ENCODE measurements at places on chromosomes 16 and 17.
A peak's percentile ranks its signal among the peaks of the same experiment; 100 is the strongest.

GRCh38 chr17:41107941-41108450 lies 2.8 kb downstream of the KRTAP4-9 start:
- no peak for DNase-seq

GRCh38 chr16:30764086-30764485 lies 2.0 kb downstream of the RNF40 start:
- no peak for DNase-seq

- peak; percentile 60 for DNase-seq
Observed at GRCh38 chr17:42188749-42189650, 3.7 kb upstream of the HCRT start.

DNA sequence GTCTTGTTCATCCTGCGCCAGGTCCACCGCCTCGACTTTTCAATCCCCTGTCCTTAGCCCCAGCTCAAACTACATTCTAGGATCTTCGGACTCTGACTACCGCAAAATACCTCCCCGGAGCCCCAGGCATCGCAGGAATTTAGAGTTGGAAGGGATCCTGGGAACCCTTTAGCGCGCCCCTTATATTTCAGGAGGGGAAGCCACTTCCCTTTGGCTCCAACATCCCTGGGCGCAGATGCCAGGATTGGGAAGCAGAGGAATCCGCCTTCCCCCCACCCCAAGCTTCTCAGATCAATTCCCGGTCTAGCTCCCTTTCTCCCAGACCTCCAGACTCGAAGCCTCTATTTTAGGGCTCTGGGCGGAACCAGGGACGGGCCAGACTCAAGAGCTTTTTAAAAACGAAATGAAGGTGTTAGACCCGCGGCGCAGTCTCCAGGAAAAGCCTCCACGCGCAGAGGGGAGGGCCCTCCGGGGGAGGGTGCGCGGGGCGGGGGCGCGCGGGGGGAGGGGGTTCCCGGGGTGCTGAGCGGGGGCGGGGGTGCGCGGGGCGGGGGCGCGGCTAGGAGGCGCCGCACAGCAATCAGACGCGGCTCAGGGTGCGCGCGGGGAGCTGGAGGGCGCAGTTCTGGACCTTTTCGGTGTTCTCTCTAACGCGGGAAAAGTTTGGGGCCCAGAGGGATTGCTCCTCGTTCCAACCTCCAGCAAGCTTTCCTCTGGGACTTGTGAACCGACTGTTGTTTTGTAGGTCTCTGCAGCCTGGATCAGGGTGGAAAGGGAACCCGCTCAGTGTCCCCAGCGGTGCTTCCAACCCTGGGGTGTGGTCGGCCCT lies 1.6 kb downstream of the AHSP start:
- no peak for DNase-seq

GRCh38 chr17:3957735-3958599 lies 6.3 kb downstream of the ATP2A3 start:
- DNase-seq: no peak

DNA sequence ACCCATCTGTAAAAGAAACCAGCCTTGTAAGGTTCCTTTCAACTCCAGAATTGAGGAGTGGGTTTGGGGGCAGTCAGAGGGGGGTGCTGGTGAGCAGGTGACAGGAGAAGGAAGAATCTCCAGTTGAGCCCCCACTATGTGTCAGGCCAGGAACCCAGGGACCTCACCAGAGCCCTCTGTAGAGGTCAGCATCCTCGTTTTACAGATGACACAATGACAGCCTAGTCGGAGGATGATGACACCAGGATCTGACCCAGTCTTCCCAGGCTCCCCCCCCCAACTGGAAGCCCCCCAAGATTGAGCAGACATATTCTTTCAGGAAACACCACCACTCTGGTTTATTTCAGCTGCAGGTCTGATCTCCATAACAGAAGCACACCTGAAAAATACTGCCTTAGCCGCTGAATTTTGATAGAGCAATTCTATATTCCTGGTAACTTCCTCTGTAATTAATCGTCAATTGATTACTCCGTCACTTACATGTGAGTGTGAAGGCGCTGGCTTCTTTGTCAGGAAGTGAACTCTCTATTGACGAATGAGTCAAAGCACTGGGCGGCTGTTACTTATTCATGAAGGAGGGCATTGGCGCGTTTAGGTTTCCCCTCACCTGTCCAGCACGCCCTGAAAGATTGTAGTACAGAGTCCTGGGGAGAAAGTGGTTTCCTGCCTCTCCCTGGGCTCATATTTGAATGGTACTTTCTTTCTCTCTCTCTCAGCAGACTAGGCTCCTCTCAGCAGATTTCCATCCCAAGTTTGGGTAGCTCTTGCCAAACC lies 21.2 kb downstream of the SOCS3 start:
- no peak for DNase-seq

- DNase-seq: no peak
Observed at GRCh38 chr17:5516060-5516792, 29.9 kb downstream of the MIS12 start.

GRCh38 chr16:88068476-88069396 lies 117.5 kb downstream of the BANP start:
- no peak for DNase-seq

DNA sequence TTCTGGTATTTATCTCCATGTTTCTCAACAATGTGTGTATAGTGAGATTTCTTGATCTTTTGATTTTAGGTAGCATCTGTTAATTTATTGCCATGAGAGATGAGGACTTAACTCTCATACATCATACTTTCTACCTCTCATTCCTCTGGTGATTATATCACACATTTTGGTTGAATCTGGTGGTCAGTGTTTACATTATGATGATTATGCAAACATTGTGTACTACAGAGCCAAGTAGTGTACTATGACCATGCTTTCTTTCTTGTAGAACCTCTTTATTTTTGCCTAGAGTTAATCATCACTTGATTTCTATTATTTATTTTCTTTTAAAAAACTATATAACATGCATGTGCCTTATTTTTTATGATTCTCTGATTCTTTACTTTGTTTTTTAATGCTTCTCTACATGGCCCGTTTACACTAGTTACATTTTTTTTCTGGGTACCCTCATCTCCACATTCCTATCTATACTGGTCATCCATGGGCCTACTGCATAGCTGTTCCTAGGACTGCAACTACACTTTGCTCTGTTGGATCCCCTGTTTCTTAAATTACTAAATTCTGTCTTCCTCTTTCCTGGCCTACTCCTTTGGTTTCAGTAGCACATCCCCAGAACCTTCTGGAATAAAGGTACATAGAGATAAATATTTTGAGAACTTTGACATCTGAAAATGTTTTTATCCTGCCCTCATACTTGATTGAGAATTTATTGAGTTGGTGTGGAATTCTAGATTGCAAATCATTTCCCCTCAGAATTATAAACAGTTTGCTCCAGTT lies 63.0 kb upstream of the LRRC37A3 start:
- DNase-seq: no peak

DNA sequence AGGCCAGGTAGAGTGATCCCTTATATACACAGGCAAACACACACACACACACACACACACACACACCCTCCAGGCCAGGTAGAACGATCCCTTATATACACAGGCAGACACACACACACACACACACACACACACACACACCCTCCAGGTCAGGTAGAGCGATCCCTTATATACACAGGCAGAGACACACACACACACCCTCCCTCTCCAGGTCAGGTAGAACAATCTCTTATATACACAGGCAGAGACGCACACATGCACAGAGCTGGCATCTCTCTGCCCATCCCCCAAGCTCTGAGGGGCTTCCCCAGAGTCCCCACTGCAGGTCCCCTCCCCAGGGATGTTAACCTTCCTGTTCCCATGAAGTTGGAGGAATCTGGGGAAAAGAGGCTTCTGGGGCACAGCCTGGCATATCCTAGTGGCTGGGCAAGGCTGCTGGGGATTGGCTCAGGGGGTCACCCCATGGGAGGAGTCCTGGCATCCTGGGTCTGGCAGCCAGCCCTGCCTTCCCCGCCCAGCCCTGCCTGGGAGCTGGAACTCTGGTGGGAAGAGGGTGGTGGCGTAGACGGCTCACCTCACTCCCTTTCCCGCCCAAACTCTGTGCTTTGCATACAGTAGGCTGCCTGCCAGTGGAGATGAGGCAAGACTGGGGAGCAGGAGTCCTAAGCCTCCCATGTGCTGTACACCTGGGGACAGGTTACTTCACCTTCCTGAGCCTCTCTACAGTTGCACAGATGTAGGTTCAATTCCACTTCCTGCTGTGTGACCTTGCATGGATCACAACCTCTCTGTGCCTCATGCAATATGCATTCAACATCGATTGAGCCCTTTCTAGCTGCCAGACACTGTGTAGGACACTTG lies 41.8 kb downstream of the TEKT5 start:
- DNase-seq: no peak

GRCh38 chr17:6079155-6079888 lies 9.1 kb downstream of the WSCD1 start:
- no peak for DNase-seq

- no peak for DNase-seq
Observed at GRCh38 chr16:63067141-63067540, 1030.9 kb upstream of the CDH8 start.

- no peak for DNase-seq
Observed at GRCh38 chr17:80546267-80546666, 1.6 kb downstream of the RPTOR start.

GRCh38 chr17:78588258-78589030 lies 11.2 kb upstream of the DNAH17 start:
- DNase-seq: no peak

DNA sequence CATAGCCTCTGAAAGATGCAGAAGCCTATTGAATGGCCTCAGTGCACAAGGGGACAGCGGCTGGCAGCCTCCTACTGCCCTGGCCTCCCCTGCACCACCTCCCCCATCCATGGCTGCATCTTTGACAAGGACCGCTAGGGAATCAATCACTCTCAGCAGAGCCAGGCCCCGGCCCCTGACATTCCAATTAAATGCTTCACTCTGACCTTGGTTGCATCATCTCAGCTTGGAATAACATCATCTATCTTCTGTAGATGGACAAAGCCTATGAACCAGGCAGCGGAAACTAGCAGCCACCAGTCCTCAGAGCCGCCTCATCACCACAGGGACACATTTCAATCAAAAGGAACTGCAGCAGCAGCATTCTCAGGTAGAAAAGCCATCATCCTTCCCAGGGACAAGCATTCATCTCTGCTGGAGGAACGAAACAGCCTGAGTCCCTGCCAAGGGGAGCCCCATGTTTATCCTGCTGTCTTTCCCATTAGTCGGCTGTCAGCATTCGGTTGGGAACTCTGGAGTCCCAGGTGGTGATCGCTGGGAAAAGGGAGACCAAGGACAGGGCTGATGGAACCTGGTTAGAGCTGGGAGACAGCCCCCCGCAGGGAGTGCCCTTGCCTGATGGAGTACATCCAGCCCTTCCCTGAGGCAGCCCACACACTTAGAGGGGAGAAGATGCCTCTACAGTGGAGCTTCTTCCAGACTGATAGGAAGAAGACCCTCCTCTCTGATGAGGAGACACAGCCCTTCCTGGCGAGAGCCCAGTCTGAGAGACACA lies 11.5 kb upstream of the TMEM132E start:
- DNase-seq: no peak

- DNase-seq: no peak
Observed at GRCh38 chr17:58382872-58383242, 30.9 kb upstream of the SUPT4H1 start.

- peak; percentile 56 for DNase-seq
Observed at GRCh38 chr16:17370223-17370707, 100.5 kb downstream of the XYLT1 start.

DNA sequence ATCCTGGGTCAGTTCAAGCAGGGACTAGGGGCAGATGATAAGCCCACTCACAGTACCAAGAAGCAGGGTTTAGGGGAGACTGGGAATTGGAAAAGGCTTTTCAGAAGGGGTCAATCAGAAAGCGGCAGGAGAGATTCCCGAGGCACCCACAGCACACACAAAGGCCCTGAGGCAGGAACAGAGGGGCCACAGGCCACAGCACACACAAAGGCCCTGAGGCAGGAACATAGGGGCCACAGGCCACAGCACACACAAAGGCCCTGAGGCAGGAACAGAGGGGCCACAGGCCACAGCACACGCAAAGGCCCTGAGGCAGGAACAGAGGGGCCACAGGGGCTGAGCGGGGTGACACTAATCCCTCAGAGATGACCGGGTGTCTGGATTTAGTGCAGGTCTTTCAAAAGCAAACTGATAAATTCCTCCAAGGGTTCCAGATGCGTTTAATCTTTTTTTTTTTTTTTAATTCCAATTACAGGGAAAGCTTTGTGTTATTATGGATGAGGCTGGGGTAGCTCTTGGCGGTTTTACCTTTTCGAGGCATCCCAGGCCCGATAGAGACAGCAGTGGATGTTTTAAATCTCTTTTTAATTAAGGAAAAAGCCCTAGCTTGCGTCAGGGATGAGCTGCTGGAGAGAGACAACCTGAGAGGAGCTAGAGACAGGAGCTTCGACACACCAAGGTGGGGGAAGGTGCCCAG lies 31.0 kb upstream of the GINS2 start:
- no peak for DNase-seq

DNA sequence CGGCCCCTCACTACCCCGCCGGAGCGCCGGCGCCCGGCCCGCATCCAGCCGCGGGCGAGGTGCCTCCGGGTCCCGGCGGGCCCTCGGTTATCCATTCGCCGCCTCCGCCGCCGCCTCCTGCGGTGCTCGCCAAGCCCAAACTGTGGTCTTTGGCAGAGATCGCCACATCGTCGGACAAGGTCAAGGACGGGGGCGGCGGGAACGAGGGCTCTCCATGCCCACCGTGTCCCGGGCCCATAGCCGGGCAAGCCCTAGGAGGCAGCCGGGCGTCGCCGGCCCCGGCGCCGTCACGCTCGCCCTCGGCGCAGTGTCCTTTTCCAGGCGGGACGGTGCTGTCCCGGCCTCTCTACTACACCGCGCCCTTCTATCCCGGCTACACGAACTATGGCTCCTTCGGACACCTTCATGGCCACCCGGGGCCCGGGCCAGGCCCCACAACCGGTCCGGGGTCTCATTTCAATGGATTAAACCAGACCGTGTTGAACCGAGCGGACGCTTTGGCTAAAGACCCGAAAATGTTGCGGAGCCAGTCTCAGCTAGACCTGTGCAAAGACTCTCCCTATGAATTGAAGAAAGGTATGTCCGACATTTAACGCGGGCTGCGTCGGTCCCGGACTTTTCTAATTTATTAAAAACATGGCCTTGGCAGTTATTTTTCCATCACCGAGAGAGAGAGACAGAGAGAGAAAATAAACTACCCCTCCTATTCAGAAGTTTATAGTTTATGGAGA lies 2.8 kb downstream of the IRX5 start:
- no peak for DNase-seq

DNA sequence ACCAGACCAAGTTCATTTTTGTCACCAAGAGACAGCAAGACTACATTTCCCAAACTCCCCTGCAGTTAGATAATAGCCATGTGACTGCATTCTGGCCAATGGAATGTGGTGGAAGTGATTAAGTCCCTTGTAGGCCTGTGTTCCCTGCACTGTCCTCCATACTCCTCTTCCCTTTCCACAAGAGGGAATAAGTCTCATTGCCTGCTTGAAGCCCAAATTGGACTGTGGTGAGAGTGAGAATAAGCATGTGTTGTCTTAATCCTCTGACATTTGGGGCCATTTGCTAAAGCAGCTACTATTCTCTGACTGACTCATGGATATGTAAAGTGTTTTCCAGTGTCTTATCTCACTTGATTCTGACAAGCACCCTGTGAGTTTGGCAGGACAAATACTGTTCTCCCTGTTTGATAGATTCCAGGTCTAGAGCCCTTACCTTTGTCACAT lies 20.7 kb downstream of the PIK3R6 start:
- peak; percentile 30 for DNase-seq

GRCh38 chr17:70169709-70170597 lies 621 bp downstream of the KCNJ2 start:
- DNase-seq: no peak
